T-cell (primary cell): ENCODE measurements at places on chromosomes 1 and 21.

- DNase-seq, result no peak
Measured at GRCh38 chr1:243286409-243287122, 30.7 kb downstream of the SDCCAG8 start.

DNA sequence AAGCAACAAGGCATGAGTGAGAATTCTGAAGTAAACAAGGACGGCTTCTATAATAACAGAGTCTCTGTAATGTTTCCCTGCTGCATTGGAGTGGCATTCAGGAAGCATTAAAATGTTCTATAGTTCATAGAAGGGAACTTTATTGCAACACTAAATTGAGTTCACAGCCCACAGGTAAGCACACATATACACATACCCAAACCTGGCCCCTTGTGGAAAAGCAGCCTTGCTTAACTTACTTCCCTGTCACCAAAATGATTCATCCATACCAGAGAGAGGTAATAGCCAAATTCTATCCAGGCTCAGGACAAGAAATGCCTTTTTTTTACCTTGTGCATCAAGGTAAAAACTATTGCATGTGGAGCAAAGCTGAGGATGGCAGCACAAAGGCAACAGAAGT lies 241.4 kb downstream of the HHIPL2 start:
- DNase-seq, result no peak

- DNase-seq, result no peak
Measured at GRCh38 chr1:39266792-39267191, 62.3 kb downstream of the MACF1 start.

- no peak for DNase-seq
Measured at GRCh38 chr21:39685991-39686390, 59.0 kb upstream of the IGSF5 start.

GRCh38 chr1:87329051-87329525 lies 408 bp downstream of the LMO4 start:
- DNase-seq, result no peak
